ENCODE measurements at places on chromosomes 12 and 14.

- no peak for DNase-seq
These were observed 53.3 kb downstream of the C2CD5 start for GRCh38 chr12:22491034-22491433.

DNA sequence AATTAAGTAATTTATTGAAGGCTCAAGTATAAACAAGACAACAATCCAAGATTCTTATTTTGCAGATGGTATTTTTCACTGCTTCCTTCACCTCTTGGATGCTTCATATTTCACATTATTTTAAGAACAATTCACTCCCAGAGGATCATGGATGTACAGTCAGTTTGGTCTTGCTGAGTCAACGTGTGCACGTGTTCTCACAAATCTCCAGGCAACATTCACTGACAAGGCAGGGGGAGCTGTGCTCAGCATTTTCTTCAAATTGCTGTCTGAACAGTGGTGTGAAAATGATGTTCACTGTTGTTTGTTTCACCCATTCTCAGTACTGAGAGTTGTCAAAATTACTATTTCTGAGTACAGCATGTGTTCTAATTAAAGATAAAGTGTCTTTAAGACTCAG is 118.3 kb upstream of the SLC38A4 start:
- no peak for DNase-seq

- no peak for DNase-seq
These were observed 30.0 kb upstream of the STAB2 start for GRCh38 chr12:103556890-103557627.

DNA sequence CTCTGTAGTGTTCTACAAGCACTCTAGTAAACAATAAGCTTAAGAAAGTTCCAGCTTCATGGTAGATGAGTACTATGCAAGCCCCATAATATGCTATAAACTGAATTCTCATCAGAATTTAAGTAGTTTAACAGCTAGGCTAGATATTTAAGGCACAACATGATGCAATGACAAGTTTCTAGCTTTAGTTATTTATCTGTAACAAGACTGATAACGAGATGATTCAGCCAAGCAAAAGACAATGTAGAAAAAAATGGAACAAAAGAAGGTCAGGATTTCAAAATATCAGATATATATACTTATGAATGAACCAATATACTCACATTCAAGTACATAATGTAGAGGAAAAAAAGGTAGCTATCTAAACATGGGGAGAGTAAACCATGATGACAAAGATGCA is 61.0 kb upstream of the RERGL start:
- no peak for DNase-seq

GRCh38 chr14:70358631-70359030 is 852 bp downstream of the COX16 start:
- DNase-seq, result no peak

DNA sequence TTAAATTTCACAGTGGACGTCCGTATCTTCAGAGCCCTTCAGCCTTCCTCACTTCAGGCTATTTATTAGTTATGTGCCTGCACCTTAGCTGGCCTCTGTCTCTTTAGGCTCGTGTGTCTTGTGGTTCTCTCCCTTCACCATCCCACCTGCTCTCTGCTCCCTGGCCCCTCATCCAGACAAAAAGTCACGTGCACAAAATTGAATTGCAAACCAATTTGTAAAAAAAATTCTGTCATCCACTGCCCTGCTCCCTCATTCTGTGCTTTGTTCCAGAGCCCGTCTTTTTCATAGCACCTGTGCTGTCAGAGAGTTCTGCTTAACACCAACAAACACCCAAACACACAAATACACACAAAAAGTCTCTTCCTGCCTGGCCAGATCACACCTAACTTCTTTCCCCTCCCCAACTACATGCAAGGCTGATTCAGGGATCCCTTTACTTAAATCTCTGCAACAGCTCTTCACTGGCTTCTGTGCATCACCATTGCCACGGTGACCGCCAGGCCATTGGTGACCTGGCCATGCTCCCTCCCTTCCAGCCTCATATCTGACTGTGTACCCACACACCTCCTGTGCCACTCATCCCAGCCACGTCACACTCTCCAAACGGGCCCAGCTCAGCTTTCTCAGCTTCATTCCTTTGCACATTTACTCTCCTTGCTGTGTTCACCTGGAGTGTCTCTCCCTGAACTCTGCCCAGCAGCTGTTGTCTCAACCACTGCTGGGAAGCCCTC is 205.7 kb downstream of the TTC8 start:
- DNase-seq, result no peak

DNA sequence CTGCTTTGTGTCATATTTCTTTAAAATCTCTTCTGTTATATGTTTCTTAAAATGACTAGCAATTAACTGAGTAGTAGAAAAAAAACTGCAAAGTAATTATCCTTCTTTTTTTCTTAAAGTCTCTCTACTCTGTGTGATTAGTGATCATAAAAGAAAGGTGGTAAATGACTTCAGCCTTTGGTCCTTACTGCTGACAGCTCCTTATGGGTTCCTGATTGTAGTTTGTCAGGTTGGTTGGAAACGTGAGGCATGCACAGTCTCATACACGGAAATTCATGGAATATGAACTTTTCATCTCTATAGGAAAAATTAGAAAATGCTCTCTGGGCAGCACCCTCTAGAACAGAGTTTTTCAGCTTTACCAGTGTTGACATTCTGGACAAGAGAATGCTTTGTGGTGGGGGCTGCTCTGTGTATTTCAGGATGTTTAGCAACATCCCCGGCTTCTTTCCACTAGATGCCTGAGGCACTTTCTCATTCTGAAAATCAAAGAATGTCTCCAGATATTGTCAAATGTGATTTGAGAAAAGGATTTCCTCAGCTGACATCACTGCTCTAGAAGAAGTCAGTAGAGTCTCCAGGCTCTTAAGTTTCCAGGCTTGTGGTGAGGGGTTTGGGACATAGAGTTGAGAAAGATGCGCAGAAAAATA is 121.0 kb downstream of the PIK3C2G start:
- DNase-seq, result no peak

GRCh38 chr14:22819151-22819988 is 4.1 kb upstream of the SLC7A7 start:
- DNase-seq, result no peak

DNA sequence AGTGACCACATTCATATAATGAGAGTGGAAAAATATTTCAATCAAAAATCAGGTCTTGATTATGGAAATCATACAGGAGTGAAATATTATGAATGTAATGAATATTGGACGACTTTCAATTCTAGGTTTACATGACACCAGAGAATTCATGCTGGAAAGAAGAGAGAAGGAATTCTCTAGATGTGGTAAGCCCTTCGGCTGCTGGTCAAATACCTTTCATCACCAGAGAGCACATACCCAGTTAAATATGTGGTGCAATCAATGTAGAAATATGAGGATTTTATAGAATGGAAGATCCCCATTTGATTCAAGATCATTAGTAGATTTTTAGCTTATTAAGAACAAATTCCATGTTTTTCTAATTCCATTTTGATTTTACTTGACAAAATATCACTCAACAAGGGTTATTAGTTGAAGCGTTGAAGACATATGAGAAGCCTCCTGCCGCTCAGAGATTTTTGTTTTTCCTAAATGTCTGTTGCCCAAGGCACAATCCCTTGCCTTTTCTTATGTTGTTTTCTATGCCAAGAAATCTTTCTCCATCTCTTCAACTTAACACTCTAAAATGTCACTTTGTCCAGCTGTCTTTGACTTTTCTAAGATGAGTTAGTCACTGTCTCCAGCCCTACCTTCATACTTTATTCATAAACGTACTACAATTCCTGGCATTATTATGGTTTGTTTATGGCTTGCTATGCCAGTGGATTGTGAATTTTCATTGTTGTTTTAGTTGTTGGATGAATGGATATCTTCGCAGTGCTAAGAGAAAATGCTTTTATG is 72.8 kb upstream of the ZDHHC17 start:
- no peak for DNase-seq

DNA sequence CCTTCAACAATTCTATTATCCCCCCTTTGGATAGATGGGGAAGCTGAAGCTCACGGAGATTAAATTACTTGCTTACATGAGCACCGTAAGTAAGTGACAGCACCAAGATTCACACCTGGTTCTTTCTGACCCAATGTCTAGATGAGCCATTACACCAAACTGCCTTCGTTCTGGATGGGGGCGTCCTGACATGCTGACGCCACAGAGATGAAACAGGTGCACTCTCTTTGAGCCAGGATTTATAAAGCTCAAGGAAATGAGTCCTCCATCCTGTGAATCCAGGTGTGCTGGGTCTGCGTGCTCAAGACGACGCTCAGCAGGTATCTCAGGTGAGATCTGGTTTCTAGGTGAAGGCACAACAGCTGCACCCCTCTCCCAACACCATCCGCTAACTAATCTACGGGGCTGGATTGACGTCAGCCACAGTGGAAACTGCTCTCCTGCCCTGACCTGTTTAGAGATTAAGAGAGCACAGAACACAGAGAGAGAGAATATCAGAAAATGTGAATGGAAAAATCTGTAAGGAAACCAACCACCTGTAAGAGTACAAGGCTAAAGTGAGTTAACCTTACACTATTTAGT is 61.6 kb downstream of the KSR2 start:
- DNase-seq, result no peak

DNA sequence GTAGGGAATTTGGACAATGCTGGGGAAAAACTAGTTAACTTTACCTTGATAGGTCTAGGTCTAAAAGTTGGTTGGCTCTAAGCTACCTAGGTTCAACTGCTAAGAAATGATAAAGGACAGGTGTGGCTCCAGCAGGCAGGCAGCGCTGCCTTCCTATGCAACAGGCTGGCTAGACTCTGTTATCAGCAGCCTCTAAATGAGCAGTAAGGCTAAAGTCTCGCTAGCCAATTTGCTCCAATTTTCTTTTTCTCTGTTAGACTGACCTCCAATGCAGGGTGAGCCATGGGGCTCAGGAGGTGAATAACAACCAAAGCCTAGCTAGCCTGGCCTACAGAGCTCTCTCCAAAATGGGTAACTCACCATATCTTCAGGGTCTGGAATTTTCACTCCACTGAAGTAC is 26.5 kb downstream of the DMAC2L start:
- no peak for DNase-seq

DNA sequence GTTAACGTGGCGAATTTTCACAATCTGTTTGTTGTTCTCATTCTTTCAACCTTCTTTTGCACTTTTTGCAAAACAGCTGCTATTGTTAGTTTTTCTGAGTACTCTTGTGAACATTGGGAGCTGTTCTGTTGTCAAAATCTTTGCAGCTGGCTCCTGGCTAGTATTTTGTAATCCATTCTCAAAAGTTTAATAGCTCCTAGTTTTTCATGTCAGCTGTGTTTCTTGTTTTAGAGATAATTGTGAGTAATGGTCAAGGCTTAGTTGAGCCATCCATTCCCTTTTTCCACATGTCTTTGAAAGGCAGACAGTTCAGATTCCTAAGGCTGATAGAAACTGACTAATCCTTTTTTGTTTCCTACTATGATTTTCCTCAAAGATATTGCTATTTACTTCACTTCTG is 39.1 kb upstream of the CRADD start:
- DNase-seq, result no peak

- DNase-seq, result no peak
These were observed 76.3 kb downstream of the HECTD4 start for GRCh38 chr12:112305951-112306350.

DNA sequence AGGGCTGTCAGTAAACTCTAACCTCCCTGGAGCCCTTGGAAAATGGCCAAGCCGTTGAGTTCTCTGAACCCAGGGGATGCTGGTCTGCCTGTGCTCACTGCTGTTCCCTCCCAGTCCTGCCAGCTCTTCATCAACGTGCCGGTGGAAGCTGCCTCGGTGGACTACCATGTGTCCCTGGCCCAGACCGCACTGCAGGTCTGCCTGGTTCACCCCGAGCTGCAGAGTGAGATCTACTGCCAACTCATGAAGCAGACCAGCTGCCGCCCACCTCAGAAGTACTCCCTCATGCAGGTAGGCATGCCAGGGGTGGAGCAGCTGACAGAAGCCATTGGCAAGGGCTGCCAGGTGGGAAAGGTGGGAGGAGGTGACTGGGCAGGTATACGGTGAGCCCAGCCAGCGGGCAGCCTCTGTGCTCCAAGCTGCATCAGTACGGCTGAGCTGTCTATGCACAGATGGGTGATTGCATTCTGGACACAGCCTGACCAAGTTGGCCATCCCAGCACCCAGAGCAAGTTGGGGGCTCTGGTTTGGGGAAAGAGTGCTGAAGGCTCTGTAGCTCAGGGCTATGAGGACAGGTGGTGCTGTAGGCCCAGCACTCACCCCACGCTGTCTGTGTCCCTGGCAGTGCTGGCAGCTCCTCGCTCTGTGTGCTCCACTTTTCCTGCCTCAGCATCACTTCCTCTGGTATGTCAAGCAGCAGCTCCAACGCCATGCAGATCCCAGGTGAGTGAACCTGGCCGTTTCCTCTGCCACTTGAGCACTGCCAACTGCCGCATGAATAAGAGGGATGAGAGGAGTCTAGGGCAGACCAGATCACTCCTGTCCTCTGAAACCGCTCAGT is 21.9 kb downstream of the PIGH start:
- DNase-seq, result no peak

- no peak for DNase-seq
These were observed 28.7 kb downstream of the BMAL2 start for GRCh38 chr12:27361372-27361771.

DNA sequence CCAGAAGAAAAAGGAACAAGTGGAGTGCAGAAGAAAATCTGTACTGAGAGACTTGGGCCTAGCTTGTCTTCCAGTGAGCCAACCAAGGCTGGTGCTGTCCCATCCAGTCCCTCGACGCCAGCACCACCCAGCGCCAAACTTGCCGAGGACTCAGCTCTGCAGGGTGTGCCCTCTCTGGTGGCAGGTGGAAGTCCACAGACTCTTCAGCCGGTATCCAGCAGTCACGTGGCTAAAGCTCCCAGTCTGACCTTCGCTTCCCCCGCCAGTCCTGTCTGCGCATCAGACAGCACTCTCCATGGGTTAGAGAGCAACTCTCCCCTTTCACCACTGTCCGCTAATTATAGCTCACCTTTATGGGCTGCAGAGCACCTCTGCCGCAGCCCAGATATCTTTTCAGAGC is 15.6 kb downstream of the CIPC start:
- no peak for DNase-seq

DNA sequence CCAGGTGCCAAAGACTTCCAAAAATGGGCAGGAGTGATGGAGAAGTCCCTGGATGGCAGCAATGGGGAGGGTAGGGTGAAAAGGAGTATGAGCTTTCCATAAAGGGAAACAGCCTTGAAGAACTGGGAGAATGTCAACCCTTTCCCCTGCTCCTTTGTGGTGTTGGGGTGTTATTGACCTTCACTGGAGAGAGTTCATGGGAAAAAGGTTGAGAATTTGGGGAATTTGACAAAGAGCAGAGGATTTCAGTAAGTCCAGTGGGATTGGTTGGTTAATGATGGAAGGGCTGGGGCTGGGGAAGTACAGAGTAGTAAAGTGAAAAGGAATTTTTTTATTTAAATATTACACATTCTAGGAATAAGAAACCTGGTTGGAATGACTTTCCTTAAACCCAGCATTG is 116.6 kb downstream of the ERC1 start:
- DNase-seq, result no peak

DNA sequence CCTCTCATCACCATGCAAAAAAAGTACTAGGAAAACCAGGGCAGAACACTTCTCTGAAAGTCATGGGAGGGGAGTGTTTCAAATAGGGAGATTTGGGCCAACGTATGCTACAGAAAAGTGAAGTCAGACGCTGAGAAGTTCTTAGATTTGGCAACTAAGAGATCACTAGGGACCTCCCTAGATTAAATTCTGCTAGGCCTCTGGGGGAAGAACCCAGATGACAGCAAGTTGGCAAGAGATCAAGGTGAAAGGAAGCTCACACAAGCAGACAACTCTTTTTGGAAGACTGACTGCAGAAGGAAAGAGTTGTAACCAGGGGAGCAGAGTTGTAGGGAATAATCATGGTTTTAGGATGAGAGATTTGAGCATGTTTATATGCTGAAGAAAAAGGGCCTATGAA is 20.7 kb downstream of the IQSEC3 start:
- no peak for DNase-seq

All from stimulated activated CD4-positive, alpha-beta T cell treated with anti-CD3 and anti-CD28 coated beads, Interleukin-1b, Interleukin-23, amount 100 ng/mL, for 1 hour (primary cell).